Stimulated activated CD4-positive, alpha-beta T cell treated with anti-CD3 and anti-CD28 coated beads, Interleukin-12 subunit alpha, Interleukin-12 subunit beta, amount 100 ng/mL, for 24 hours (primary cell): ENCODE measurements at places on chromosomes 7 and 10.

DNA sequence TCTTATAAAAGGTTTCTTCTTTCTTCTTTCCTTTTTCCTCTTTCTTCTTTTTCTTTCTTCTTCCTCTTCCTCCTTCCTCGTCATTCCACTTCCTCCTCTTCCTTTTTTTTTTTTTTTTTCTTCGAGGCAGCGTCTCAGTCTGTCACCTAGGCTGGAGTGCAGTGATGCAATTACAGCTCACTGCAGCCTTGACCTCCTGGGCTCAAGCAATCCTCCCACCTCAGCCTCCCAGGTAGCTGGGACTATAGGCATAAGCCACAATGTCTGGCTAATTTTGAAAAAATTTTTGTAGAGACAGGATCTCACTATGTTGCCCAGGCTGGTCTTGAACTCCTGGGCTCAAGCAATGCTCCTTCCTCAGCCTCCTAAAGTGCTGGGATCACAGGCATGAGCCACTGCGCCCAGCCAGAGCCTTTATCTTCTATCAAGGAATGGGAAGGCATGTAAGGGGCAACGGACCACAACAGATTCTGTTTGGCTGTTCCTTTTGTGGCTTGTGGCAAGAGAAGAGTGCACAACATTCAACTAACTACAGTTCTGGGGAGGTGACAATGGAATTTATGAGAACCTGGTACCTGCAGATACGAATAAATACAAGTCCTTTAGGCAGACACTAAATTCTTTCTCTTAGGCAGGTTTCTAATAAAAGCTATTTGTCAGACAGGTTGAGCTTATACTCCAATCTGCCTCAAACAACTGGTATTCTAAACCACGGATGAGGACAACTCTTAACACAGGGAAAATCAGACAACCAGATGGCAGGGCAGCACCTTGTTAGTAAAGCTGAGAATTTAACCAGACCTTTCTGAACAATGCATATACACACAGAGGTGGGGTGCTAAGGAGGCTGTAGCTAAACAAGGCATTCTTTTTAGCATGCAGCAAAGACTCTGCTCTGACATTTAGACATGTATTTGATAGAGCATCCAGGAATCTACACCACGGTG lies 100.3 kb downstream of the DOCK4 start:
- DNase-seq, result no peak

DNA sequence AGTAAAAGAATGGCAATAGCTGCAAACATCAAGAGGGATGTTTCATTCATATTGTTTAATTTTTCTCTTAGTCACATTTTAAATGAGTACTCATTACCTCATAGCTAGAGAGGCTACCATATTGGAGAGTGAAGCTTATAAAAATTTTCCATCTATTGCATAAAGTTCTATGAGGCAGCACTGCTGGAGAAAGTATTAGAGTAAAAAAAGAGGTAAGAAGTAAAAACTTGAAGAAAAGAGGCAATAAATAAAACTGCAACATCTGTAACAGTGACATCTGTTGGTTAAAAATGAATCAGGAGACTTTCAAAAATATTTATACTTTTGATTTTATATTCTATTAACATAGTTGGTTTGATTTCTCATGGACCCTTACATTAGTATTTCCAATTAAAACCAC lies 284.5 kb upstream of the SEMA3D start:
- no peak for DNase-seq

- DNase-seq, result no peak
These were observed 61.5 kb upstream of the GDF10 start for GRCh38 chr10:47238331-47239095.

DNA sequence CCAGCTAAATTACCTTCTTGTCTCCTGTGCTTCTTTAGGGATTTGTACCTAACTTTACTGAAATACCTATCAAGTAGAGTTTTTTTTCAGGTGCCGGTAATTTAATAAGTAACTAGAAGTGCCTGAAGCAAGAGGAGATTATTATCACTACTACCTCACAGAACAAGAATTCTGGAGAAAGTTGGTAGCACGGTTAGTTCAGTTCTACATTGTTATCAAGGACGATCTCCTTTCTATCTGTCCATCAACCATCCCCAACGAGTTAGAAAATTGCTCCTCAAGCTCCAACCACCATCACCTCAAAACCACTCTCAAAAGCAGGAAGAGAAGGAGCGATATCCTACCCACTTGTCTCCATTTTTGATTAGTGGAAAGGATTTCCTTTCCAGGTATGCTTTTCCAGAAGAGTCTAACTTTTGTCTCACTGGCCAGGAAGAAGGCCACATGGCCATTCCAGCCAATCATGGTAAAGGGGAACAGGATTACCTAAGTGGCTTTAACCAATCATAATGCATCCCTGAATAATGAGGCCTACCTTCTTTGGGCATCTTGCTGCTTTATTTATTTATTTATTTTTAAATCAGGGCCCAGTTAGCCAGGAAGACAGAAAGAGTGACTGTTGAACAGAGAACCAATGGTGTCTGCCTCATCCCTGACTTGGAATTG lies 265.2 kb downstream of the SNX13 start:
- no peak for DNase-seq

DNA sequence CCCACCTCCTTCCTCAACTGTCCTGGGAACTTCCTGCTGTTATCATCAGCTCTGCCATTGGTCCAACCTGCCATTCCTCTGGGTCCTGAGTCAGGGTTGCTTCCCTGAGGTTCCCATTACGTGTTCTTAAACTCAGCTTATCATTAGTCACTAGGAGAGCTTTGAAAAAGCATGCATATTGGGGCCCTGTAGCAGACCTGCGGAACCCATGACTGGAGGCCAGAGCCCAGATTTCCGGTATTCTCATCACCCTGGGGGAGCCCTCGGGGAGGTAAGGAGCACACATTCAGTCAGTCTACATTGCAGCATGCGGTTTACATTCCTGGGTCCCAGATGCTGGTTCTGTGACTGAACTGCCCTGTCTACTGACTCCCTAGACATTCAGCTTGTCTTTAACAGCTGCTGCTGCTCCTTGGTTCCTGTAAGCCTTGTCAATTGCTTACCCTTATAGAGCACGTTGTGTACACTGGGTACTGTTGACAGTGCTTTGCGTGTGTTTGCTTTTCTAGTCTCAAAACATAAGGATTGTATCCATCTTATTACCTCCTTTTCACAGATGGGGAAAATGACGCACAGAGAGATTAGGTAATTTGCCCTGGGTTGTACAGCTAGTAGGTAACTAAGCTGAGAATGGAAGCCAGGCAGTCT lies 12.8 kb downstream of the CDHR3 start:
- DNase-seq, result no peak
